ENCODE measurements at places on chromosomes 3 and 15.

GRCh38 chr3:8525893-8526292 is 24.3 kb downstream of the LMCD1 start:
- DNase-seq: no peak

DNA sequence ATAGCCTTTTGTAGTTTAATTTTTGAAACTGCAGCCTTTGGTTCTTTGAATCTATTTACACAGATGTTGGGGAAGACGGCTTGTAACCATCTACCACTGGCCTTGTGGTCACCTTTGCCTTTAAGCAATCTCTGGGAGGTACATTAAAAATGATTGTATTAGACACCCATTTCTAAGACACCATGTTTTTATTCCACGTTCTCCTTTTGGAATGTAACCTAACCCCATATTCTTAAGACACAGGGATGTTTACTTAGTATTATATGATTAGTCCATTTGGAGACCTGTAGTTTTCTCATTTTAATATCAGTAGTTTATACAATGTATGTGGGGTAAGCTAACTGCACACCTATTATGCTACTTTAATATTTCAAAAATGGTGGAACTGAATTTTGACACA is 175.1 kb upstream of the PLSCR5 start:
- DNase-seq: no peak

DNA sequence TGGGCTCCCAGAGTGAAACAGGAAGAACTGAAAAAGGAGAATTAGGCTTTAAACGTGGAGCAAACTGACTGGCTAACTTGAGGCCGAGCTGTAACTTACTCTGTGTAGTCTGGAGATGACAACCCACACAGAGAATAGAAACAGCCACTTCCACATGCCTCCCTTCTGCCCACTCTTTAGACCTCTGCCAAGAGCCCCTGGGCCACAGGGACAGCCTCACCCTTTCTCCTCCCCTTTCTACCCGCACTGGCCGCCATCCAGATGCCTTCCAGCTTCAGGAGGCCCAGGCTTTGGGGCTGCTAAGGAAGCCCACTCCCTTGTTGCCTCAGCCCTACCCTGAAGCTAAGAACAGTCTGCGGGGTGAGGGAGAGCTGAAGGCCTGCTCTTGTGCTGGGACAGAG is 6.8 kb downstream of the ARHGAP31 start:
- DNase-seq: no peak

DNA sequence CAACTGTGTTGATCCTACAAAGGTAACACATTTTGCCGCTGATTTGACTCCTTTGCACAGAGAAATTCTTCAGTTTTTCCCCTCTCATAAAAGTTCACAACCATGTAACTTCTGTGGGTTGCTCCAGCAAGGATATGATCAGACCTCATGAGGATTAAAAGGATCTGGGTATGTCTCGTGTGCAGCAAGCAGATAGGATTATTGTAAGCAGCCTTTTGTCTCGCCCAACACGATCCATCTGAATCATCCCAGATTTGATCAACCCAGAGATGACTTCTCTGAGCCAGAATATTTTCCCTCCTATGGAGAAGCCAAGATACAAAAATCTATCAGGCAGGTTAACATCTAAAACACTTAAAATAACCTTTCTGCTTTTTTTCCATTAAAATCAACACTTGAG is 12.8 kb upstream of the BNIP2 start:
- no peak for DNase-seq

- no peak for DNase-seq
Measured at GRCh38 chr3:45280232-45280631, 54.1 kb upstream of the TMEM158 start.

GRCh38 chr15:58405865-58406264 is 25.9 kb upstream of the LIPC start:
- no peak for DNase-seq

DNA sequence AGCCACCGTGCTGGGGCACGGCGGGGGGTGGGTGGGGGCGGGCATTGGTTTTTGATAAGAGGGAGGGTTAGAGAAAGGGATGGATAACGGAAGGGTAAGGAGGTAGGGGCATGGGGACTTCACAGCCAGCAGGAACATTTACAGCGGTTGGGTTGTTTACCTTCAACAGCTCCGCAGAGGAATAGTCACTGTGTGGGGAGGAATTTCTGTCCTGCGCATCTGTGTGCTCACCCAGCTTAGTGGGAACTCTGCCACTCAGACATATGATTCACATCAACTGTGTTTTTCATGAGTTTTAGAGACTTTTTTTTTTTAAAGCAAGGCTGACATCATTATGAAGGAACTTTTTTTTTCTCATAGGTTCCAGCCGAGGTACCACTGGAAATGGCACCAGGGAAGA is 19.6 kb downstream of the CHRD start:
- DNase-seq: no peak

DNA sequence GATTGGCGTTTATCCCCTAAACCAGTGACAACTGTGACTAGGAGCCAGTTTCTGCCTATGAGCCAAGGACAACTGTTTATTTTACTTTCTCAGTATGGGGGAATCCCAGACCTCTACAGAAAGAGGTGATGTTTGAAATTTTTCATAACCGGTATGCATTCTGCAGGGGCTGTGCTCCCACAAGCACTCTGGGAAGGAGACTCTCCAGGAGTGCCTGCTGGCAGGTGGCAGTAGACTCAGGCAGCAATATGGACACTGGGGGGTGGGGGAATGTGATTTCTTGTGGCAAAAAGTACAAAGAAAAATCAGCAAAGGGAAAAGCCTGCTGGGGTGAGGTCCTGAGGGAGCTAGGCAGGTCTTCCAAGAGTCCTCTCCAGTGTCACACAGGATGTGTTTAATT is 5.9 kb downstream of the TGM4 start:
- no peak for DNase-seq

DNA sequence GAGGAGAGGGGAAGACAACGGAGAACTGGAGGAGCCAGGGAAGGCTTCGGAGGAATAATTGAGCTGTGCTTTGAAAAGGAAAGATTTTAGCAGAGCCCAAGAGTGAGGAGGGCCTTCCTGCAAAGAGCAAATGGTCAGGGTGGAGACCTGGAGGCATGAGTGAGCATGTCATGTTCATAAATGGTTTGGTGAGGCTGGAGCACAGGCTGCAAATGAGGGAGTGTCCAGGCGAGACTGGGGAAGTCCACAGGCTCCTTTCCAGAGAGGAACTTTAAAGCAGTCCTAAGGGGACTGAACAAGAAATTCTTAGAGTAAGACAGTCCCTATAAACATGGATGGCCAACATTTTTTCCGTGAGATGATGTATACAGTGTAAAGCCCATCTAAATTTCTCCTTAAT is 108.8 kb downstream of the THSD4 start:
- no peak for DNase-seq

DNA sequence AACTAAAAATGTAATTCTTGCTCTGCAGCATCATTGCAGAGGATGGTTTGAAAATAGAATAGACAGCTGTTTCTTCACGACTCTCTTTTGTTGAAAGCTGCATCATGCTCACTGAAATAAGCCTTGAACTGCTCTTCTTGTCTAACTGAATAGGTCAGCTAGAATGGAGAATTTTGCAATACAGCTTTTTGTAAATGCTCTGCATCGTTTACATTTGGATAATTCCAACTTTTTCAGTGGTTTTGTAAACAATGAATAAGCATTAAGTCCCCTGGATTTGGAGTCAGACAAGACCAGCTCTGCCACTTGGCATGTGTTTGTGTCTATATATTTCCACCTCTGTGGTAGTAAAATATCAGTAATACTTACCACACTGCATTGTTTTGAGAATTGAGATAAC is 95.2 kb downstream of the PLSCR2 start:
- no peak for DNase-seq

GRCh38 chr15:52551762-52552161 is 17.1 kb downstream of the ARPP19 start:
- DNase-seq: no peak

DNA sequence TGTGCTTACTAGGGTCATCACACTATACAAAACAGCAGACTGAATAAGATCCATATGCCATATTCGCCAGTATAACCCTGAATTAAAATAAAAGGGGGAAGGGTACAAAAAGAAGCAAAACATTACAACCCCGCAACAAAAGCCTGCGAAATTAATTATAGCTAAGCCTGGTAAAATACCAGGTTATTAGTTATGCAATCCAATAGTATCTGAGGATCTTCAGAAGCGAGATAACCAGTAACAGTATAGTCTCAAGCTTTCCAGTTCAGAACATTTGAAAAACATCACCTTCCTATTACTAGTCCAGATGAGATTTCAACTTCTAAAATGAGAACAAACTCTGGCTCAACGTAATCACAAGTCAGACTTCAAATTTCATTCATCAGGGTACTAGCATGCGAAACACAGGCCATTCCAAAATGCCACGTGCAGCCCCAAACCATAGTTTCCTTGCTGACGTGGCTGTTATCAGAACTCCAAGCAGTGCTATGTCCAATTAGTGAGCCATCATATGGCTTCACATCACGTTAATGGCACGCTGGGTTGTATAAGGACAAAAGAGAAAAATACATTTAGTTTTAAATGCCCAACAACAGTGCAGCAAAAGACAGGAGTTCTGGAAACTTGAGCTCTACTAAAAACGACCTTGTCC is 1.1 kb downstream of the SSR3 start:
- DNase-seq: no peak

- DNase-seq: no peak
Measured at GRCh38 chr3:112308151-112308911, 14.3 kb upstream of the SLC9C1 start.

GRCh38 chr15:88719654-88720053 is 80.8 kb downstream of the ISG20 start:
- no peak for DNase-seq

DNA sequence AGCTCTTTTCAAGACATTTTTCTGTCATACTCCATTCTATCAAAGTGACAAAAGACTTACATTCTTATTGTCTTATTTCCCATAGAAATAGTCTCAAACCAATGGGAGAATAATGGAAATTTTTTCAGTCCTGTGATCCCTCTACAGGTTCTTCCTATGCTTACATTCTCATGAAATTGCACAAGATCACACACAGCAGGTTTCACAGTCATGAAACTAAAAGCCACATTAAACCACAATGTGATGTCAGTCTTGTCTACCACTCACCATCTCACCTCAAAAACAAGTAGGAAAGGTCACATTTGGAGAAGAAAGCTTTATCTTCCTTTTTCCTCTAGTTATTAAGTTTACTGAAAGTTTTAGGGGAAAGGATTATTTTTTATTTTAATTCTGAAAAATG is 161.0 kb upstream of the RORA start:
- no peak for DNase-seq

DNA sequence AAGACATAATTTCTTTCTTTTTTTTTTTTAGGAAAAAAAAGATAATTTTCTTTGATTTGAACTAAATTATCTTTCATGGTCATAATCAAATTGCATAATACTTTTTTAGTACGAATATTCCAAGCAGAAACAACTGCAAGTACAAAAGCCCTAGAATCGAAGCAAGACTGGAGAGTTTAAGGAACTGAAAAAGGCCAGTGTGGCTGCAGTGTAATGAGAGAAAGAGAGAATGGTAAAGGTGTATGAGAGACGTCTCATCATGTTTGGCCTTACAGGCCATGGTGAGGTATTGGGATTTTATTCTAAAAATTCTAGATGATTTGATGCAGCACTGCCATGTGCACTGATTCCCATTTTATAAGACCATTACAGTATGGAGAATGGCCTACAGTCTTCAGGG is 180.9 kb downstream of the SUCNR1 start:
- DNase-seq: no peak

GRCh38 chr3:35908366-35909232 is 269.3 kb downstream of the ARPP21 start:
- DNase-seq: peak; percentile 2

- peak; percentile 13 for DNase-seq
Measured at GRCh38 chr3:185152410-185153170, at the start of gene C3orf70. TSS of gene C3orf70 (minus strand) at chr3:185153060. CDS start at chr3:185152823, 237 bp downstream.

DNA sequence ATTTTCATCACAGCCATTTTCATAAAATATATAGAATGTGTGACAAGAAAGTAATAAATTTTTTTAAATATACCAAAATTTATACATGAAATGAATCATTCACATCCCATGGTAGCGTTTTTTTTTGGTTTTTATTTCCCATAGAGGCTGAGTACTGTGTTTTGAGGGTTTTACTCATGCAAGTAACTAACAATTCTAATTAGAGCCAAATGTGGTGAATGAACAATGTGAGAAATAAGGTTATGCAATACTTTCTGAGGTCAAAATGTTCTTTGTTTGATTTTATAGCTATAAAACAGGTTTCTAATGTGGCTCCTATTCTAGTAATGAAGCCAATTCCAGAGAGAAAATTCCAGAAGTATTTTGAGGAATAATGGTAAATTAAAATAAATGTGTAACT is 386.8 kb downstream of the TBC1D5 start:
- no peak for DNase-seq

GRCh38 chr3:172317984-172318383 is 130.3 kb downstream of the GHSR start:
- no peak for DNase-seq

GRCh38 chr15:74632601-74633000 is 17.0 kb downstream of the CLK3 start:
- no peak for DNase-seq

DNA sequence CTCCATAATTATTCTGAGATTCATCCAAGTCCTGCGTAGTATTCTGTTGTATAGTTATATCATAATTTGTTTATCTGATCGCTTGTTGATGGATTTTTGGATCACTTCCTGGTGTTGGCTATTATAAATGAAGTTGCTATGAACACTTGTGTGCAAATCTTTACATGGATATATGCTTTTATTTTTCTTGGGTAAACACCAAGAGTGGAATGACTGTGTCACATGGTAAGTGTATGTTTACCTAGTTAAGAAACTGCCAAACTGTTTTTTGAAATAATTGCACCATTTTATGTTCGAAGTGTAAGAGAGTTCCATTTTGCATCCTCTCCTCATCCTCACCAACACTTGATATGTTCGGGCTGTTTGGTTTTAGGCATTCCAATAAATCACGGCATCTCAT is 360.4 kb upstream of the FRG2C start:
- no peak for DNase-seq

GRCh38 chr15:28098360-28098765 is 752 bp downstream of the OCA2 start:
- no peak for DNase-seq

GRCh38 chr15:57761562-57761961 is 55.0 kb downstream of the POLR2M start:
- no peak for DNase-seq

GRCh38 chr3:193780397-193780796 is 187.4 kb downstream of the OPA1 start:
- no peak for DNase-seq

GRCh38 chr15:39279311-39279710 is 301.6 kb upstream of the THBS1 start:
- DNase-seq: no peak

- DNase-seq: no peak
Measured at GRCh38 chr15:59794229-59794886, 105.2 kb upstream of the BNIP2 start.

DNA sequence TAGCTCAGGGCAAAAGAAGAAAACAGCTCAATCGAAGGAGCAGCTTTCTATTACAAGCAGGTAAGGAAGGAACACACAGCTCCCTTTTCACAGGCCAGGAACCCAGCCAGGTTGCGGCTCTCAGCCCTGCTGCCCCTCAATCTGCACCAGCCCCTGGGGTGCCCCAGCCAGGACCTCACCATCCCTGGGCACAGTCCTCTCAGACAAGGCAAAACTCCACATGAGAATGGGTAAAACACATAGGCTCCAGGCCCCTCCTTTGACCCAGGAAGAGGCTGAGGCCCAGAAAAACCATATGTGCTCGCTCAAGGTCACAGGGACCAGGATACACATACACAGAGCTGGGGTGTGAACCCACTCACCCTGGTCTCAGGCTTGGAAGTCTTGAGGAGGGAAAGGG is 178.7 kb upstream of the TLE3 start:
- no peak for DNase-seq
